ENCODE measurements at places on chromosomes 6 and 20.
A peak's percentile ranks its signal among the peaks of the same experiment; 100 is the strongest.

- DNase-seq: no peak
Measured at GRCh38 chr20:20699144-20699543, 13.3 kb downstream of the RALGAPA2 start.

DNA sequence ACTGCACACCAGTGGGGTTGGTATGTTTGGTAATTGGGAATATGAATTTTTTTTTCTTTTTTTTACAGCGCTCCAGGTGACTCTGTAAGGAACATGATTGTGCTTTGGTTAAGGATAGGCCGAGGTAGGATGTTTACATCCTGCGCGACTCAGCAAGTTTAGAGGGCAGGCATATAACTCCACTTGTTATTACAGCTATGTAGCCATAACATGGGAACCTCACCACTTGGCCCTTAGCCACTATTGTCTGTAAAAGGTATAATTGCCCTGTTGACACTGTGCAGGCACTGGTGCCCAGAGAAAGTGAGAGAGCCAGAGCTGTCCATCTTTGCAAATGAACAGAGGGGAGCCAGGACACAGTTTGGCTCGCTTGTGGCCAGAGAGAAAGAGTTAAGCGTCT lies 172.9 kb downstream of the MCHR2 start:
- DNase-seq: no peak

GRCh38 chr6:63493557-63493956 lies 78.7 kb upstream of the LOC128125822 start:
- no peak for DNase-seq

GRCh38 chr20:34389954-34390555 lies 27.0 kb downstream of the ITCH start:
- no peak for DNase-seq

DNA sequence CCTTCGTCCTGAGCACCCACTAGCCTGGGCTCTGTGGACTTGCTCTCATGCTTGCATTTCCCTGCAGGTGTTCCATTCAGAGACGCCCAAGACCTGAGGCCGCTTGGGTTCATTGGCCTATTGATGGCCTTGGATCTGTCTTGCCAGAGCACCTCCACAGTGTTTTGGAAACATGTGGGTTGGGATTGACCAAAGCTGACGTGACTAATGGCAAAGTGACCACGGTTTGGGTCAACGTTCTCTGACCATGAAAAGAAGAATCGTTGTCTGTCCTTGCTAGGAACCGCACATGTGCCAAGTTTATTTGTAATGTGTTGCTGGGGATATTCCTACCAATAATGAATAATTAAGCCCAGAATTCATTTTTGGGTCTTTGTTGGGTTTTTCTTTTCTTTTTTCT lies 29.8 kb upstream of the BMP6 start:
- no peak for DNase-seq

- DNase-seq: peak; percentile 28
Measured at GRCh38 chr6:34795836-34796425, 4.0 kb downstream of the BLTP3A start.

- DNase-seq: no peak
Measured at GRCh38 chr6:23325065-23325464, 755.7 kb downstream of the HDGFL1 start.

- peak; percentile 42 for DNase-seq
Measured at GRCh38 chr6:42742116-42742894, 3.6 kb downstream of the TBCC start.

- DNase-seq: no peak
Measured at GRCh38 chr20:25135031-25135430, 53.1 kb upstream of the VSX1 start.

DNA sequence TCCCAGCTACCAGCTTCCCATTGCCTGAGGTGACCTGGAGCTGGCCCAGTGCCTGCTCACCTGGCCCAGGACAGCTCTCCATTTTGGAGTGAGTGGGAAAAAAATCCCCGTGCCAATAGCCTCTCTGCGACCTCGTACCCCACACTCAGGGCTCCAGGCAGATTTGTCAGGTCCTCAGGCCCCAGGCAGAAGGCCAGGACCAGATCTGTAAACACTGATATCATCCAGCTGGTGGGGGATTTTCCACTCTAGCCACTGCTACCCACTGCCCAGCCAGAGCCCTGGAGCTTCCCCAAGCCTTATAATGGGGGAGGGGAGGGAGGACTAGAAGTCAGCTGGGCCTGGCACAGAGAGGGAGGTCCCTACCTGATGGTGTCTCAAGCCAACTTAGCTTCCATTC lies 1.3 kb upstream of the PGC start:
- DNase-seq: no peak

DNA sequence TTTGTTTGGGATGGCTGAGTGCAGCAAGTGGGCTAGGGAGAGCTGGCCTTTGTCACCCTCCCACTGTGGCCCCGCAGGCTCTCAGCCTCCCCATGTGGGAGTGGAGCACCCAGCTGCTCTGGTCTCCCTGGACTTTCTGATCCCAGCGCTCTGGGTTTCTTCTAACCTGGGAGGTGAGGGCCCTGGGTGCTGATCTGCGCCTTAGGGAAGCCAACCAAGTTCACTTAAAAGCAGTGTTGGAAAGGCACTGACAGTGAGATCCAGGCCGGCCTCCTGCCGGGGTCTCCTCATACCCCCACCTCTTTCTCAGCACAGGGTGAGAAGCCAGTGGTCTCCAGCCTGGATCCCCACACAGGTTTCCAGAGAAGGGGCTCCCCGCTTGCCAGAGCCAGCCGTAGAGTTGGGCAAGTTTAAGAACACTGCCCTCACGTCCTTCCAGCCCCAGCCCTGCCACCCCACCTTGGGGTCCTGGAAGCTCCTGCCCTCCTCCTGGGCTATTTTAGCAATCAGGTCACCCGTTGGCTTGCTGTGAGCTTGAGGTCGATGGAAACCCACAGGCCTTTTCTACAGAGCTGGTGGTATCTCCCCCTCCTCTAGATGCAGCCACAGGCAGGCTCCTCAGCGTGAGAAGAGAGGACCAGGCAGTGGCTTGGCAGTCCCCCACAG lies 9.6 kb downstream of the C20orf203 start:
- no peak for DNase-seq

DNA sequence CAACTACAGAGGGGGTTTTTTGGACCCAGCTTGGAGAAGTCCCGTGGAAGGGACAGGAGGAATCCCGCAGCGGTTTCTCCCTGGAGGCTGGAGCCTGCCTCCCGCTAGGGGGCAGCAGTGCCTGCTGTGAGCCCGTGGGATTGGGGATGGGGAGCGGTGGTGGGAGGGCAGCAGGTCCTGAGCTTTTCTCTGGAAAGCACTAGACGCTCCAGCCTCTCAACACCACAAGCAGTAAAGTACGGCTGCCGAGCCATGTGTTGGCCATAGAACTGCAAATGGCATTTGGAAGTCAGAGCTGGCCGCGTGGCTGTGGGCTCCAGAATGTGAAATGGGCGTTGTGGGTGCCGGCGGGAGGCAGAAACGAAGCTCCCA lies 47.8 kb downstream of the GMPR start:
- peak; percentile 60 for DNase-seq

DNA sequence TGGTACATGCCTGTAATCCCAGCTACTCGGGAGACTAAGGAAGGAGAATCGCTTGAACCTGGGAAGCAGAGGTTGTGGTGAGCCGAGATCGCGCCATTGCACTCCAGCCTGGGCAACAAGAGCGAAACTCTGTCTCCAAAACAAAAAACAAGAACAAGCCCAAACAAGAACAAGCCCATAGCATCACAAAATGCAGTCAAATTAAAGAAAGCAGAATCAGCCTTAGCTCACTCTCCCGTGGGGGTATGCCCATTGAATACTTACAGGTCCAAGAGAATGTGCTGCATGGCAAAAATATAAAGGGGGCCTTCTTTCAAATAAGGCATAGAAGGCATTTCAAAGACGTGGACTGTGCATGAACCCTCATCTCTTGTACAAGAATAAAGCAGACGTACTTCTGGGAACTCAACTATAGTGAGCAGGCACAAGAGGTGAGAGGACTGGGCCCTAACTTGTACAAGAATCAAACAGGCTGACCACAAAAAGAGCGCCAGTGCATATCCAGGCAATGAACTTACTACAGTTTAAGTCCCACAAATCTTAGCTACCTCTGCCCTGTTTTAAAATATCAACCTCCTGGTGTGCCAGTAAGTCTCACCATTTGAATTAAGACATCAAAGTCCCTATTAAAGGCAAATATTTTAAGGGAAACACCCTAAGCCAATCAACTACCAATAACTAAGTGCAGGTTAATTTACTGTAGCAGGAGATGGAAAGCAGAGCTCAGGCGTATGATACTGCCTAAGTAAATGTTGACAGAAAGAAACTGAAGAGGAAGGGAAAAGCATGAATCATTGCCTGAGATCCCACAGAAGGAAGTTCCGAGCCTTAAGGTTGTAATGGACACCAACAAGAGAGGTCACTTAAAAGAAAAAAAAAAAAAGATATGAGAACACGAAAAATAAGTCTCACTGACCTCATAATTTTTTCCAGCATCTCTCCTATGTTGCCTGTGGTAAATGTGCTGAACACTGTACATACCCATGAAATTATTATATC lies 37.4 kb downstream of the TOMM6 start:
- DNase-seq: peak; percentile 19

DNA sequence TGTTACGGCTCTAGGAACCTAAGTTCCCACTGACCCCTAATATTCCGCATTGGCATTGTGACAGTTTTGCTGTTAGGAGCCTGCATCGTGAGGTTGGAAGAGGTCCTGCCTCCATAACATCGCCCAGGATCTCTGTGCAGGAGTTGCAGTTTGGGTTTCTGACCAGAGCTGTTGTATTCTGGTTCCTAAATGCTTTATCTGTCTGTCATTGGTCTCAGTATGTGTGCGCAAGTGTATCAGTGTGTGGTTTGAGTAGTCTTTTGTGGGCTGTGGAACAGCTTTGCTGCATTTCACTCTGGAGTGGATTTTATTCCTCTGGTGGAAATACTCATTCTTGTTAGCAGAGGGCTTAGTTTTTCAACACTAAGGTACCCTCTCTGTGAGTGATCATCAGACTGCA lies 95.6 kb downstream of the CDYL start:
- no peak for DNase-seq

DNA sequence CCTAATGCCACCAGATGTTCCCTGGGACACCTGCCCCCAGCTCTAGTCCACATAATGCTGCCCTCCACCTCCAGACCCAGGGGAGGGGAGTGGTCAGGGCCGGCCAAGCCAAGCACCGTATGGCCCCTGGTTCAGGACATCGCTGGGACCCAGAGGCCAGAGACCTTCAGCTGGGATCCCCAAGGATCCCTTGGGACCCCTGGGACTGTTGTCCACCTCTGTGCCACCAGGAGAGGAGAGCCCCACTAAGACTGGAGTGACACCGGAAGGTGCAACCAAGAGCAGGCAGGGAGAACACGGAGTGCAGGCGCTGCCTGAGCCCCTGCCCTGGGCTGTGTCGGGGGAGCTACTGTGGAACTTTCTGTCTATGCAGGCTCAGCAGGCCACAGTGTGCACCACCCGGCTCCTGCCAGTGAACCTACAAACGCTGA lies 43.6 kb downstream of the CTCFL start:
- DNase-seq: no peak

GRCh38 chr6:124011180-124011579 lies 207.5 kb downstream of the NKAIN2 start:
- DNase-seq: no peak

- no peak for DNase-seq
Measured at GRCh38 chr20:57179265-57179664, 87.2 kb downstream of the BMP7 start.

Data from H54 (cell line).